ENCODE measurements at places on chromosomes 7 and 10.
A peak's percentile ranks its signal among the peaks of the same experiment; 100 is the strongest.

GRCh38 chr7:74012842-74013249 lies 15.1 kb upstream of the ELN start:
- peak; percentile 96 for DNase-seq

GRCh38 chr10:21919117-21919516 lies 84.4 kb downstream of the DNAJC1 start:
- DNase-seq, result no peak

GRCh38 chr10:91350651-91351081 lies 59.5 kb upstream of the HECTD2 start:
- DNase-seq, result no peak

- DNase-seq, result no peak
These were observed 43.0 kb upstream of the WIPF3 start for GRCh38 chr7:29763266-29763665.

- DNase-seq, result no peak
These were observed 22.1 kb upstream of the STEAP4 start for GRCh38 chr7:88328787-88329186.

DNA sequence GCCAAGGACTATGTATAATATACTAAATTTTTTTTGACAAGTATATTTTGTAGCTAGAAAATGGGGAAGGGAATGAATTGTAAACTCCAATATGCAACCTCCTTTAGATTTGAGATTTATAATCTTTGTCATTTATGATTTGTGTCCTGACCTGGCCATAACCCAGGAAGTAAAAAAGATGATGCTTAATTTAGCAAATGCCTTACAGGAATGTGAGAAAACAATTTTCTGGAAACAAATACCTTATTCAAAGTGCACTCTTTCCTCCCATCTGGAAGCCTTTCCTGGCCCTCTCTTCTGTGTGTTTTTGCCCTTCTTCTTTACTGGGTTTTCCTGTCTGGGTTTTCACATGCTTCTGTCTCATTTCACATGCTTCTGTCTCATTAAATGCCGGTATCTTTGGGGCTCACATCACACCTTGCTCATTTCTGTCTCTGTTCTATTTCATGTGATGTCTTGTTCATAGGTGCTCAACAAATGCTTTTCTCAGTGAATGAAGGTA lies 149.2 kb downstream of the RAPGEF5 start:
- no peak for DNase-seq

GRCh38 chr7:71165708-71166107 lies 33.8 kb downstream of the GALNT17 start:
- DNase-seq, result no peak

DNA sequence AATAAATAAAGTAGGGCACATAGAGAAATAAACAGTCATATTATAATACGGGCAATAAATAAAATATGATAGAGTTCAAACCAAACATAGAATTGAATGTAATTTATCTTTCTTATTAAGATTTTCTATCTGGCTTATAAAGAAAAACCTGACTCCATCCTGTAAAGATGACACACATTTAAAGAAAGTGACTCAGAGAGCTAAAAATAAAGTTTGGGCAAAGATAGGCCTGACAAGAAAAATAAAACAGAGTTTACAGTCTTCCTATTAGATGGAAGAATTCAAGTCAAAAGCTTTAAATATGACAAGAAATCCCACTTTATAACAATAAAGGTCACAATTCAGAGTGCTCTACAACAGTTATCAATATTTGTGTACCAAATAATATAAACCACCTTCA lies 580.6 kb downstream of the PHTF2 start:
- DNase-seq, result no peak

DNA sequence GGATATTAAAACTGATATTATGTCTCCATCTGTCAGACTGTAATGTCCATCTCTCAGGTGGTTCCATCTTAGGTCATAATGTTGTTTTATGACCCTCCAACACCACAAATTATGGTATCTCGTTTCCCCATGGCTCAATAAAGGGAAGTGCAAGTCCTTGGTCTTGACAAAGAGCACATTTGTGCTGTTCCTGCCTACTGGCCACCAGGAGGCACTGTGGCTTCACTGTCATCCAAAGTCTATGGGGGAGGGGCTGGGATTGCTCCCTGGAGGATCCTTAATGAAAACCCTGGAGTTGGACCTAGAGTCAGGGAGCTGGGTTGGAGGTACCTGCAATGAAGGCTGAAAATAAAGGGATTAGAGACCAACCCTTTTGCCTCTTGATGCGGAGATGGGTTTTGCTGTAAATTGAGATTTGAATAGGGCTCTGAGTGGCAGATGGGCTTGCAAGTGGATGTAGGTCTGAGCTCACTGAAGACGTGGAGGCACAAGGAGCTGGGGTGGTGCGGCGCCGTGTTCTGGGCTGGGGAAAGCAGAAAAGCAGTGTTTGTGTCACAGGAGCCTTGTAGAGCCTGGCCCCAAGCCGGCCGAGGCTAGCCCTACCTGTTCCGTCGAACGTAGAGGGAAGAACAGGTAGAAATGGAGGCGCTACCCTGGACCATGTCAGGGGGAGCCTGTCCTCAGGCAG lies 180.5 kb upstream of the PRSS58 start:
- DNase-seq, result peak; percentile 44

GRCh38 chr10:49187950-49188761 lies at the start of gene TMEM273:
Gene TMEM273, minus strand, starts transcription at chr10:49188391. Its CDS starts 55 bp downstream, at chr10:49188336.
- peak; percentile 67 for DNase-seq

- DNase-seq, result no peak
These were observed 410.4 kb upstream of the NPVF start for GRCh38 chr7:25638590-25639244.
